ENCODE measurements at places on chromosomes 12 and 14. TPM values are rescaled to one million over a fixed set of nuclear protein-coding genes. Genes with fewer than 3 reads are reported as not detected.

CD9 gene
- total RNA-seq = 89.8 TPM

LRCOL1 gene
- total RNA-seq = 0.66 TPM

PACS2 gene
- total RNA-seq = 90.1 TPM

CACNA2D4 gene
- total RNA-seq = 49.8 TPM

LHX5 gene
- total RNA-seq = not detected

RTL1 gene
- 0.49 TPM for total RNA-seq

KRT2 gene
- not detected for total RNA-seq

GPR65 gene
- total RNA-seq = 0.66 TPM

SERPINA1 gene
- total RNA-seq = 6.8 TPM

FOXN4 gene
- total RNA-seq = 3.4 TPM

CMTM5 gene
- total RNA-seq = 5.9 TPM

WASHC3 gene
- total RNA-seq = 45.9 TPM

Measured in camera-type eye (tissue), 1 donor.